ENCODE measurements at places on chromosomes 2 and 18.

DNA sequence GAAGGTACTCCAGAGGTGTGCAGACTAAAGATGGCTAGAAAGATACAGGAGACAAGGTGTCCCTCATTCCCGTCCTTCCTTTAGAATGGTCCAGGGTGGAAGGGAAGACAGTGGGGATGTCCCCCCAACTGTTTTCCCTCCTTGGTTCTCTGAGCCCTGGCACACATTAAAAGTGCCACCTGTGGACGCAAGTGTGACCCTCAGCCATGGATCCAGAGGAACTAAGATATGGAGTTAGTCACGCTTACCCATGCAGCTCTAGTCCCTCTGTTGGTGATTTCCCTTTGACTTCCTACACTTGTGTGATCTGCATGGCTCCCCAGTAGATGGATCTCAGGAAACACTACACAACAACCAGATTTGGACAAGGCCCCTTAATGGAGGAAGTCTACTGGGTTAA lies 113.1 kb upstream of the SRD5A2 start:
- DNase-seq: no peak

DNA sequence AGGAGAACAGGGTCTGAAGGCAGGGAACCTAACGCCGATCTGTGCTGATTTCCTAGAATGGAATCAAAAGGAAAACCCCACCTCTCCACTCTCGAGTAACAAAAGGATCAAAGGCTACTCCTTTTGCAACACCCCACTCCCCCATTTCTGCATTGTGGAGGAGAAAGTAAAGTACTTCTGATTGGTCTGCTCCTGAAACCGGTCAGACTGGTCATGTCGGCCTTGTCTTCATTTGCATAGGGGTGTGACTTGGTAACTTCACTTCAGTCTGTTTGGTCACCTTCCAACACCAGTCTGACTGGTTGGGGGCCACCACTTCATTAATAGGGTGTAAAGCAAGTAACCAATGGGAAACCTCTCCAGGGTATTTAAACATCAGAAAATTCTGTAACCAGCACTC lies 771.9 kb downstream of the ERBB4 start:
- DNase-seq: no peak

- no peak for DNase-seq
Observed at GRCh38 chr2:45789317-45789716, 137.8 kb downstream of the PRKCE start.

- no peak for DNase-seq
Observed at GRCh38 chr2:49616800-49617199, 462.5 kb upstream of the FSHR start.

DNA sequence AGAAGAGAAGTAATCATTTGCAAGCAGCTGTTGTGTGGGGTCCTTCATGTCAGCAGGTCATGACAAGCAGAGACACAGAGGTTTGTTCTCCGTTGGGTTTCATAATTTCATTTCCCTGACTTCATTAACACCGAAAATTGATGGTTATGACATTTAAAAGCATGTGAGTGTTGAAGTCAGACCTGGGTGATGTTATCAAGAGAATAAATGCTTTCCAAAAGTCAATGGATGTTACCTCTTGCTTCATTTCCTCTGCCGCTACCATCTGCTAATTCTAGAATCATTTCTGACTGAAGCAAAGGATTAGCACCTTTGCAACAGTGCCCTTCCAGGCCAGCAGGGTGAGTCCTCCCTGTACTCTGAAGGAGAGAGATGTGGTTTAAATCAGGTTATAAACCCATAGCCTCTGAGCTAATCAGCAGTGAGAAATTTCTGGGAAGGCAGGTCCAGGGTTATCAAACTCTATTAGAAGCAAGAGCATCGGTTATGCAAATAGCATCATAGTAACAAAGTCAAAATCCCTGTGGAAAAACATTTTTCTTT lies 446.2 kb downstream of the PIK3C3 start:
- no peak for DNase-seq

- no peak for DNase-seq
Observed at GRCh38 chr2:37552339-37552738, 119.1 kb downstream of the CDC42EP3 start.

DNA sequence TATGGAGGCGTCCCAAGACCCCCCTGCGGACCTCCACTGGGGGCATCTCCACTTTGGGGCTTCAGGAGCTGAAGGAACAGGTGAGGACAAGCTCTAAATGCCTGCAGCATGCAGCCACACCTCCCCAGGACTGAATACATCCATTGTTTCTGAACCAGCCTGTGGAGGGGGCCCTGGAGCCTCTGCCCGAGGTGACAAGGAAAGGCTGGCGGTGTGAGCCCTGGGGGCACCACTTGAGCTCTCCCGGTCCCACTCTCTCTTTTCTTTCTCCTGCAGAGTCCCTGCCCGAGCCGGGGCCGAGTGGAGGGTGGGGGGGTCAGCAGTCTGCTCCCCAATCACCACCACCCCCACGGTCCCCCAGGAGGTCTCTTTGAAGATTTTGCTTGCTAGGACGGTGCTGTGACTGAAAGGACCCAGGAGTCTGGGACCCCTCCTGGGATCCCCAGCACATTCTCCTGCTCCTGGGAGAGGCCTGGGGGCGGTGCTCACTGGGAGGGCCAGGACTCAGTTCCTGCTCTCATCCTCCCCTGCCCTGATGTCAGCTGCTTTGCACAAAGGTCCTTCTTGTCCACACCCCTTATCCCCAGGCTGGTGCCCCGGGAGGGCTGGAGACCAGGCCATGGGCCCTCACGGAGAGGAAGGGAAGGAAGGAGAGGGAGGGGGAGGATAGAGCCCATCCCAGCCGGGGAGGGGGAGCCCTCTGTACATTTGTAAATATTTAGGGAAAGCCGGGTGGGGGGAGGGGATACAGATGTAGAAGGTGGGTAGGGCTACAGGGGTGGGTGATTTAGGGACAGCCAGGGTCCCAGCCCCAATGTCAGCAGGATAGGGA lies 5.7 kb downstream of the CHPF start:
- DNase-seq: no peak

- no peak for DNase-seq
Observed at GRCh38 chr18:44065206-44065605, 615.5 kb upstream of the SETBP1 start.

DNA sequence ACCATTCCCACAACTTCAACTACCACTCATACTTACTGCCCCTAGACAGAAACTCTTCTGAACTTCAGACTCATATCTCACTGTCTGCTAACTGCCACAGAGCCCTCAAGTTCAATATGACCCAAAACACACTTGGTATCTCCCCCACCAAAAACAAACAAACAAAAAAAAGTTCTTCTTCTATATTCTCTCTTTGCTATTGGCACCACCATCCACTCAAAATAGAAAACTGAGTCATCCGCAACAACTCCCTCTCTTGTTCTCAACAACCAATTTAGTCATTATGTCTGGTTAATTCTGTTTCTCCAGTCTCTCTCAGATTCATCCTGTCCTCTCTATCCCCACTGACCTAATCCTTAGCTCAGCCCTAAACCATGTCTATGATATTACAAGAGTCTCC lies 7.2 kb upstream of the DCTN1 start:
- DNase-seq: no peak

DNA sequence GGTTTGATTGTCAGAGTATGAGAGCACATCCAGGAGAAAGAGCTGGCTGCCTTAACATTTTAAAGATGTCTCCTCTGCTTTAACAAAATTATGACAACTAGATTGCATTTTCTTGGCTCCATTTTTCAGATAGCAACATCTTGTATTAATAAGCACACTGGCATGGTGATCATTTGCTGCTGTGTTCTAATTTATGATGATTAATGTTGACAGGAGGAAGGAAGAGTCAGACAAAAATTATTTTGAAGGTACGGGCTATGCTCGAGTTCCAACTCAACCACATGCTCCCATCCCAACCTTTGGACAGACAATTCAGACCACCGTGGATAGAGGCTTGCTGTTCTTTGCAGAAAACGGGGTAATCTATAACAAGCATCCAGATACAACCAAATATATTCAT lies 98.2 kb upstream of the TTC39C start:
- DNase-seq: no peak

GRCh38 chr2:667332-667999 lies 9.7 kb downstream of the TMEM18 start:
- peak; percentile 34 for DNase-seq

- DNase-seq: no peak
Observed at GRCh38 chr2:69013840-69014821, 1.2 kb downstream of the ANTXR1 start.

DNA sequence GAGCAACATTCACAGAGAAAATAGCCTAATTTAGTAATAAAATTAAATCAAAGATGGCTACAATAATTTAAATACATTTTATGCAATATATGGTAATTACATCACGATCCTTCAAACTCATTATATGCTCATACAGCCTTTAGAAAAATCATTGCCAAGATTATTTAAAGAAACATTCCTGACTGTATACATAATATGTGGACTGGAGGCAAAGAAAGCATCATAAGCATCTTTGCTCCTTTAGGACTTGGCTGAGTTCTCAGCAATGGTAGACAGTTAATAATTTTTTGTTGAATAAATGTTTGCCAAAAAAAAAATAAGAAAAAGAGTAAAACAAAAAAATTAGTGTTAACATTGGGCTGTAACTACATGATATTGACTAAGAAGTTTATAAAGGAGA lies 26.9 kb downstream of the NCKAP5 start:
- no peak for DNase-seq

DNA sequence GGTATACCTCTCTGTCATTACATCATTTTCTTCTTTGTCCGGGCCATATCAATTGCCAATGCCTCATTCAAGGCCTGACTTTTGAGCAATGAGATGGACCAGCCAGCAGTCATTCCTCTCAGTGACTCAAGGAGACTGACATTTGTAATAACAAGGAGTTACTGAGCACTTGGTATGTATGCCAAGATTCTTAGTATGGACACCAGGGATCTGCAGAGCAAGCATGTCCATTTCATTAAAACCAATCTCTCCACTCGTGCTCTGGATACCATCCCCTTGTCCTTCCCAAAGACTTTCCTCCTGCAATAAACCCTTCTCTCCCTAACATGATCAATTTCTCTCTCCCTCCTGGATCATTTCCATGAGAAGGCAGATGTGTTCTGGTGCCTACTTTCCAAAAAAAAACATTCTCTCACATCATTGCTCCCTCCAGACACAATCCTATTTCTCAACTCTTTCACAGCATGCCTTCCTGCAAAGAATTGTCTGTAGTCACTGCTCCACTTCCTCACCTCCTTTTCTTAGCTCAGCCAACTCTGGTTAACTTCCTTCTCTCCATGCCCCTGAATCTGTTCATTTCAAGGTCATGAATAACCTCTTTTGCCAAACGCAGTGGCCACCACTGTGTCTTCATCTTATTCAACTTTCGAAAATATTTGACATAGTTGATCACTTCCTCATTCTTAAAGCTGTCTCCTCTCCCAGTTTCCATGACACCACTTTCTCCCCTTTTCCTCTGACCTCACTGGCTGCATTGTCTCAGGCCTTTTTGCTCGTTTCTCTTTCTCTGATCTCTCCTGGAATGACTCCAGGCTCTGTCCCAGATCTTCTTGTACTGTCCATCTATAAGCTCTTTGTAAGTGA lies 102.8 kb upstream of the CYP1B1 start:
- no peak for DNase-seq

DNA sequence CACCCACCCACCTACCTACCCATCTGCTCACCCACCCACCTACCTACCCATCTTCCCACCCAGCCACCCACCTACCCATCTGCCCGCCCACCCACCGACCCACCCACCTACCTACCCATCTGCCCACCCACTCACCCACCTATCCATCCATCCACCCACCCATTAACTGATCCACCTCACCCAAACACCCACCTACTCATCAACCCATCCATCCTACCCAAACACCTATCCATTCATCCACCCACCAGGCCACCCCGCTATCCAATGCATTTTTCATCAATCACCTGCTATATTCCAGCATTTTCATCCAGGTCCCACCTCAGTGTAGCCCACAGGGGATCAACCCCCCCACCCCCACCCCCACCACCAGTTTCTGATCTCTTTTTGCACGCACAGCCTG lies 121.8 kb downstream of the GLI2 start:
- DNase-seq: no peak

DNA sequence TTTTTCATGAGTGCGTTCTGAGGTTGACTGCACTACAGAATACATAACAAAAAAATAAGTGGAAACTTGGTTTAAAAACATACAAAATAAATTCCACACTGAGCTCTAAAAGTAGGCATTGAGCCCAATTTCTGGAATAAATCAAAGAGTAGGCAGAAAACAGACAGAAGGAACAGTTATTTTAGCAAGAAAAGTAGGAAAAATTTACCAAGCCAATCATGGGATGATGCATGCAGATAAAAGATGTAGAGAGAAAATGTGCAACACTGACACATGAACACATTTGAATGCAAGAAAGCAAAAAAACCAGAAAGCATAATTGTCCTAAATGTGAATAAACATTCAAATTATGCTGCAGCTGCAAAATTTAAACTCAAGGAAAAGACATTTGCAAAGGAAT lies 308.3 kb downstream of the DLGAP1 start:
- DNase-seq: no peak

DNA sequence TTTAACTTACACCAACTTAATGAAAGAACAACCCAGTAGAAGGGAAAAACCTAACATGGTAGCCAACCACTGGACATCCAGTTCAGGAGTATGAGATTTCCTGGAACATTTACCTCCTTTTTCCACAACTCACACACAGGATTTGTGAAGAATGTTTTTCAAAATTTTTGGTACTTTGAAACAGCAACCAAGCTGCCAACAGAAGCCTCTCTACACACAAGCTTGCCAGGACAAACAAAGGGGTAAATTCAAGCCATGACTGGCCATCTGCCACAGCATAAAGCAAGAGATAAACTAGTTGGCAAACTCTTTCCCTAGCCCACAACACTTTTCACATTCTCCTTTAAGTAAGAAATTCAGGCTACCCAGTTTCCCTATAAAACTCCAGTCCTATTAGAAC lies 21.4 kb downstream of the MGAT4A start:
- DNase-seq: no peak

All from stimulated activated CD4-positive, alpha-beta T cell treated with anti-CD3 and anti-CD28 coated beads, Interleukin-4, amount 100 ng/mL, for 24 hours (primary cell).